Spleen (tissue), 13 donors: ENCODE measurements at places on chromosomes 6 and 20. TPM values are rescaled to one million over a fixed set of nuclear protein-coding genes. Genes with fewer than 3 reads are reported as not detected.

NRN1 gene
- total RNA-seq = 25.9 TPM

GRCh38 chr6:165823609-165824326, 160.7 kb upstream of the PDE10A start:
- no peak for DNase-seq

SIRPA gene
- total RNA-seq = 84.1 TPM

DNA sequence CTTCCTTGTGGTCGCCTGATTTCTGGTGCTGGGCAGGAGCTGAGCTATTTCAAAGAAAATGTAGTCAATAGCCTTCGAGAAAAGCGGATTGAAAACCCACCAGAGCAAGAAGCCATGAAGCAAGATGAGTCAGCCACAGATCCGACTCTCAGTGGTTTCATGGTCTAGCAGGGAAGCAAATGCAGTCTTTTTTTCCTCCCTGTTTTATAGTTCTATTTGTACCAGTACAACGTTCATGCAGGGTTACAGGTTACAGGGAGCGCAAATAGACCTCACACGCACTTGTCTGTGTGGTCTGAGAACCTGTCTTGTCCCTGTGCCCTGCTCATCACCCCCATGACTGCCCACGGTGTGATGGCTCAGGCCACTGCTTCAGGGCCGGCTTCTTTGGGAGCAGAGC, 309.8 kb upstream of the SUPT3H start:
- DNase-seq = no peak

GRCh38 chr6:159321267-159321666, 152.1 kb downstream of the FNDC1 start:
- DNase-seq = no peak

DNA sequence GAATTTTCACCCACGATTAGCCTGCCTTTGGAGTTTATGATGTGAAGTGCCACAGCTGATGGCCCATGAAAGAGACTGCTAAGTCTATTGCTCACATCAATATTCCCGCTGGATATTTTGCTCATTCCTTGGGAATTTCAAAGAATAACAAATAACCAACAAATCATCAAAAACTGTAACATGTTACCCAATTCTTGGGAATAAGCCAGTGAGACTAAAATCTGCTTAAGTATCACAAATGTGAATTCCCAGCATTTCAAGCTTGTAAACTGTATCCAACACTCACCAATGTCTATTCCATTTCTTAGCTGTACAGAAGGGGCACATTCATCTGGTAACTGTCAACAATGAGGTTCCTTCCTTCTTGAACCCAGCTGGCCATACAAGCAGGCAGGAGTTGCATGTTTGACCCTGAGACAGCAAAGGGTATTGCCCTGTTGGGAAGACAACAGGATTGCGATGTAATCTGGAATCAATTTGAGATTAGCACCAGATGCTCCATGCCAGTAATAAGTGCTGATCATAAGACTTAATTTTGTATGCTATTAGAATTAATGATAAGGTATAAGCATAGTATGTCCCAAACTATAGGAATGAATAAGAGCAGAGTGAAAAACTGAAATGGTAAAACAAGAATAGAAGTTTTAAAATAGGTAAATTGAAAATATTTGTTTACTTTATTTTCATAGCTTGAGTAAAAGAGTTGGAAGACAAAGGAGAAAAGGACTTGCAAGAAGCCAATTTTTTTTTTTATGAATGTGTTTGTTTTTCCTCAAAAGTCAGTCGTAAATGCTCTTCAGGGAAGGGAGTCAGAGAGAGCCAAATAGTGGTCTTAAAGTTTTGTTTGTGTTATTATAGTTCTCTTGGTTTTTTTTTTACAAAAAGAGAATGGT, 58.8 kb downstream of the RSPO3 start:
- no peak for DNase-seq

- peak; percentile 27 for DNase-seq
Measured at GRCh38 chr20:63138855-63139341, 77.0 kb downstream of the YTHDF1 start.

PROCR gene
- 31.2 TPM for total RNA-seq

- DNase-seq = no peak
Measured at GRCh38 chr20:41141153-41141815, 3.9 kb downstream of the PLCG1 start.

GRCh38 chr6:33050014-33050810, 23.2 kb downstream of the HLA-DPA1 start:
- no peak for DNase-seq

RCAN2 gene
- total RNA-seq = 8.5 TPM

- no peak for DNase-seq
Measured at GRCh38 chr6:17064975-17065374, 36.9 kb upstream of the STMND1 start.

- DNase-seq = no peak
Measured at GRCh38 chr6:1406306-1407072, 17.1 kb downstream of the FOXF2 start.

DNA sequence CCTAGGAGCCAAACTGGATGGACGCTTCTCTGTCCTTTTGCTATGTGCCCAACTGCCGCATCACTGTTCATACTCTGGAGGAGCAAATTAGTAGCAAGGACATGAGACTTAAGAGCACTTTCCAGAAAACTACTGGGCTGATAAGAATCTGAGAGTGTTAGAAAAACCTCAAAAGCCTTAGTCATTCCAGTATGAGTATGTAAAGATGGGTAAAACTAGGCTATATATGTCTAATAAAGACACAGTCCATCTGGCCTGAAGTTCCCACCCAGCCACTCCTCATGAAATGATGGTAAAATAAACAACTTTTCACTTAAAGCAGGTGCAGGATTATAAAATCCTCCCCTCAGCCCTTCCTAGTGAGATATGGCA, 30.6 kb downstream of the SHLD1 start:
- DNase-seq = no peak

- DNase-seq = no peak
Measured at GRCh38 chr6:136728976-136729515, 63.2 kb downstream of the MAP3K5 start.

- DNase-seq = no peak
Measured at GRCh38 chr6:151963001-151963400, 155.5 kb downstream of the ESR1 start.

DNA sequence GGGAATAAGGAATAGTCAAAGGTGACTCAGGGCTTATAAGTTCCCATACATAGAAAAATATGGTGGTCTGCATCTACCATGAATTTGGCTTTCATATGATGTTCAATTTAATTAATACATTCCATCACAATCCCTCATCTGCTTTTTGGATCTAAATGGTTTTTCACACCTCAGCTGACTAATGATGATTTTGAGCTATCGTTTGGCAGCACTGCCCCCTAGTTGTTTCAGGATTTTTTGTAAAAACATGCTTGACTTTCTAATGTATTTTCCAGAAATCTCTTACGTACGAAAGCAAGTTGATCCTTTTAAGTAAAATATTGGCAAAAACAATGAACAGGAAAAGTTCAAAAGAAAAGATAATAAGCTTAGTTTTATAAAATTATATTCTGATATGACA, 408.6 kb upstream of the ADGRB3 start:
- no peak for DNase-seq

- DNase-seq = no peak
Measured at GRCh38 chr6:108904741-108905140, 56.5 kb downstream of the ARMC2 start.

- DNase-seq = no peak
Measured at GRCh38 chr6:159759645-159760044, 2.2 kb upstream of the ACAT2 start.

DNA sequence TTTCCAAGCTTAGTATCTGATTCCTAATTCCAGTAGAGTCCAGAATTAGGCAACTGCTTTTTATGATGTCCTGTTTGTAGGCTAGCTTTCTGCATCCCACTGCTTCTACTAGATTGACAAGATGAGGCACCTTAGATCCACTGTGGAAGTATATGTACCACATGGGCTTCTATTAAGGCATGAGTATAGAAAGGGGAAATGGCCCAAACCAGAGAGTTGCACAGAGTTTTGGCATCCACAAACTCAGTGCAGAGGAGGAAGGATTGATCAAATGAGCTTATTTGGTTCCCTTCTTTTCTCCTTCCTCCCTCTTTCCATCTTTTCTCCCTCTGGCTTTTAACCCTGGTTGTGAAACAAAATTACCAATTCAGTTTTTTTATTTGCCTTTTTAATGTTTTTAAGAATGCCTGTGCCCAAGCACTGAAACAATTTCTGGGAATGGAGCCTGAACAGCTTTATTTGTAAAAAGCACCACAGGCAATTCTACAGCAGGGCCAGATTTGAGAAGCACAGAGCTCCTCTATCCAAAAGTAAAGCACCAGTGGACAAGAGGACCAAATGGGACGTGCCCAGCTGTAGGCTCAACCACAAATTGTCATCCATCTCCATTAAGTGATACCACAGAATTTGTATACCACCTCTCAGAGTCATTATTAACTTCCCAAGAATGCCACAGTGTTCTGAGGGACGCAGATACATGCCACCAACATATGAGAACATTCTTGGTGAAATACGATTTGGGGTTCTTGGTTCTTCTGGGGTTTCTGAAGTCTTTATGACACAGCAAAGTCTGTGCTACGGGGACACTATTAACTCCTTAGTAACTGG, 969.1 kb downstream of the KIF16B start:
- DNase-seq = no peak

PSMB9 gene
- 158 TPM for total RNA-seq

- DNase-seq = no peak
Measured at GRCh38 chr6:145829950-145830349, 15.4 kb upstream of the FBXO30 start.

AGPAT4 gene
- 8.0 TPM for total RNA-seq

ZNF334 gene
- 3.5 TPM for total RNA-seq

GRCh38 chr6:134805168-134805567, 144.7 kb downstream of the ALDH8A1 start:
- DNase-seq = no peak

GRCh38 chr6:47716207-47716606, 17.8 kb downstream of the ADGRF4 start:
- DNase-seq = no peak

DNA sequence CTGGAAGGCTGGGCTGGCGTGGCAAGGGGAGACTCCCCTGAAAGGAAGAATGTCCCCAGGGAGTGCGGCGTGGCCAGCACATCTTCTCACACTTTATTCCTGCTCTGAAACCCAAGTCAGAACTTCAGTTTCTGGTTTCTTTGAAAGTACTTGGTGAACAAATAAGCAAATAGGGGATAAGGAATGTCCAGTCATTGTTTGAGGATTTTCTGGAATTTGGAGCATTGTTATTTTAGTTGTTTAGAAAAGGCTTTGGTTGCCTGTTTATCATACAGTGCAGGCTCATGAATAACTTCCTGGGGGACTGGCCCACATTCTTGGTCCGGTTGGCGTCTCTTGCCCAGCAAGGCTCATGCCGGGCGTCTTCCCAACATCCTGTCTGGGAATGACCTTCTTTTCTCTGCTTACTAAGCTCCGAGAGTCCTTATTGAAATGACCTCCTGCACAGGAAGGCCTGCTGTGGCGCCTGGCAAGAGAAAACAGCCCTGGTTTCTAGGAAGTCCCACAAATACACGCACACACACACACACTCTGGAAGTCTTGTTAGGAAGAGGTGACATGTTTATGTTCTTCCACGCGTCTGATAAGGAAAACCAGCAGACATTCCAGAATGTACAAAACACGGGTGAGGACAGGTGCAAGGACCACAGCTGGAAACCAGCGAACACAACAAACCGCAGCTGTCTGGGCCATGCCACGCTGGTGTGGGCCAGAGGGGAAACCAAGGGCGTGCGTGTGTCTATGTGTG, 71.9 kb downstream of the TMEM170B start:
- no peak for DNase-seq

MYB gene
- total RNA-seq = 6.6 TPM

KIF6 gene
- total RNA-seq = 0.33 TPM

GRCh38 chr6:106244521-106244920, 81.0 kb downstream of the ATG5 start:
- DNase-seq = no peak

KCNS1 gene
- total RNA-seq = not detected

- no peak for DNase-seq
Measured at GRCh38 chr6:97423190-97423589, 140.2 kb upstream of the MMS22L start.

DHX16 gene
- total RNA-seq = 39.6 TPM

DNA sequence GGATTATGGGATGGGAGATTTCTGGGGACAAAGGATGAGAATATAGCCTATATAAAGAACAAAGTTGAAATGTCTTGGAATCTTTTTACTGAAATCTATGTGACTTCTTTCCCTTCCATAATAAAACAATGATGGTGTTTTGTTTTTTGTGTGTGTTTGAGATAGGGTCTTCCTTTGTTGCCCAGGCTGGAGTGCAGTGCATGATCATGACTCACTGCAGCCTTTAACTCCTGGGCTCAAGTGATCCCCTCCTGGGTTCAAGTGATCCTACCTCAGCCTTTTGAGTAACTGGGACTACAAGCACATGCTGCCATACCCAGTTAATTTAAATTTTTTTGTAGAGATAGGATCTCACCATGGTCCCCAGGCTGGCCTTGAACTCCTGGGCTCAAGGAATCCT, 50.9 kb downstream of the FAM217A start:
- no peak for DNase-seq

GRCh38 chr6:140554421-140554820, 1180.0 kb upstream of the CITED2 start:
- no peak for DNase-seq

KIAA1755 gene
- 5.3 TPM for total RNA-seq

- no peak for DNase-seq
Measured at GRCh38 chr6:162294029-162294428, 433.5 kb downstream of the PRKN start.

- no peak for DNase-seq
Measured at GRCh38 chr6:148529010-148529409, 186.4 kb downstream of the SASH1 start.

GRCh38 chr6:83824388-83824801, 28.8 kb upstream of the RIPPLY2 start:
- DNase-seq = no peak

GRCh38 chr20:13336308-13337089, 115.4 kb downstream of the ISM1 start:
- DNase-seq = no peak

ECT2L gene
- total RNA-seq = not detected

RAET1L gene
- total RNA-seq = not detected

DNA sequence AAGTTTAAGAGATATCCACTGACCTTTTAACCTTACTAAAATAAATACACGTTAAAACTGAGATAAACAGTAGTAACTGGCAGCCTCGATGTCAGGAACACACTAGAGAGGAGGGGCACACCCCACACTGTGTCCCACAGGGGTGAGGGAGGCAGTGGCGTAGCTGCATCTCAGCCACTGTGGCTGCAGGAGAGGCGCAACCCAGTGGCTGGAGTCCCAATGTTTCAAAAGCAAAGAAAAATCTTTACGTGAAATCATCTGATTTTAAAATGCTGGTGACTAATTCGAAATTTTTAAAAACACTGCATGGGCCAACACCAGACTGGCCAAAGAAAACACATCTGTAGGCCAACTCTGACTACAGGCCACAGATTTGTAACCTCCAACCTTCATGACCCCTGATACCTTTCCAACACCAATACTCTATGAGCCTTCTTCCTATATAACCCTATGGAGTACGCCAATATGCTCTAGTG, 54.7 kb downstream of the TRAM2 start:
- no peak for DNase-seq

COL19A1 gene
- total RNA-seq = 14.5 TPM

INSM1 gene
- 0.17 TPM for total RNA-seq

OXT gene
- not detected for total RNA-seq

NFATC2 gene
- total RNA-seq = 32.8 TPM

- no peak for DNase-seq
Measured at GRCh38 chr6:126010040-126010439, 23.7 kb downstream of the TRMT11 start.
